ENCODE measurements at places on chromosomes 6 and 20.
A peak's percentile ranks its signal among the peaks of the same experiment; 100 is the strongest.

GRCh38 chr6:138287144-138287955 lies 69.1 kb upstream of the PBOV1 start:
- peak; percentile 44 for DNase-seq

GRCh38 chr6:26086211-26086610 lies 1.0 kb upstream of the HFE start:
- DNase-seq = no peak

- no peak for DNase-seq
Observed at GRCh38 chr6:138815797-138816528, 20.1 kb downstream of the ECT2L start.

DNA sequence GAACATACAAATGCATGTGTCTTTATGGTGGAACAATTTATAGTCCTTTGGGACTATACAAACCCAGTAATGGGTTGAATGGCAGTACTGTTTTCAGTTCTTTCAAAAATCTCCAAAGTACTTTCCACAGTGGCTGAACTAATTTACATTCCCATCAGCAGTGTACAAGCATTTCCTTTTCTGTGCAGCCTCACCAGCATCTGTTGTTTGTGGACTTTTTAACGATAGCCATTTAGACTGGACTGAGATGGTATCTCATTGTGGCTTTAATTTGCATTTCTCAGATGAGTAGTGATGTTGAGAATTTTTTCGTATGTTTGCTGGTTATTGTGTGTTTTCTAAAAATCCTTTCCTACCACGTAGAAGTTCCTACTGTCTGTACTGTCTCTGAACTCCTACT lies 327.2 kb upstream of the ZFP64 start:
- DNase-seq = no peak

GRCh38 chr20:32466739-32467505 lies 108.8 kb downstream of the ASXL1 start:
- no peak for DNase-seq

- no peak for DNase-seq
Observed at GRCh38 chr6:157017861-157018260, 240.7 kb downstream of the ARID1B start.

DNA sequence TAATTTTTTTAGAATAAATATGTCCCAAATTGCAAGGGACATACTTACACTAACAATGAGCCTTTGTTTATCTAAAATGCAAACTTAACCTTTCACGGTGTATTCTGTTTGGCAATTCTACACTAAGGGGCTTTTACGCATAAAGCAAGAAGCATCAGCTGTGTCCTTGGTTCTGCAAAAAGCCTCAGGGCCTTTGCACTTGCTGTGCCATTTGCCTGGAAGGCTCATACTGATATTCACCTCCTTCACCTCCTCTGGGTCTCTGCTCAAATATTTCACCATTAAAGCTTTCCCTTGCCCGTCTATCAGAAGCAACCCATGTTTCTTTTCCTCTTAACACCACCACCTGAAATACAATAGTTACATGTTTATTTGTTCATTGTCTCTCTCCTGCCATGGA lies 8.9 kb upstream of the BMP7 start:
- no peak for DNase-seq

- no peak for DNase-seq
Observed at GRCh38 chr6:42419490-42420280, 32.0 kb downstream of the TRERF1 start.

GRCh38 chr6:45148278-45148677 lies 179.9 kb upstream of the RUNX2 start:
- no peak for DNase-seq

- DNase-seq = no peak
Observed at GRCh38 chr20:41352106-41352505, 11.5 kb downstream of the LPIN3 start.

- no peak for DNase-seq
Observed at GRCh38 chr6:17419189-17419575, 25.8 kb downstream of the CAP2 start.
